ENCODE measurements at places on chromosomes 2 and 18. TPM values are rescaled to one million over a fixed set of nuclear protein-coding genes. Genes with fewer than 3 reads are reported as not detected.

GRCh38 chr2:147247749-147248148 lies 597.1 kb upstream of the ACVR2A start:
- no peaks in the 10 kb centered on the region for H3K27me3 ChIP-seq
- H3K36me3 ChIP-seq = no peaks in the 10 kb centered on the region
- no peak overlapping the region for H3K27ac ChIP-seq

The ASB18 gene
- total RNA-seq = not detected

The PLEK gene
- total RNA-seq = not detected

The STON1 gene
- 14.9 TPM for total RNA-seq

The NDC80 gene
- 38.9 TPM for total RNA-seq

- peak within 1 kb of the TSS; percentile 87 for H3K4me3 ChIP-seq
- H3K27me3 ChIP-seq = peaks cover 94% of the 10 kb centered on the region
- H3K27ac ChIP-seq = no peak within 1 kb of the TSS
- no peaks in the 10 kb centered on the region for H3K36me3 ChIP-seq
Observed at GRCh38 chr18:37565101-37565976, at the start of gene CELF4. Gene CELF4, minus strand, starts transcription at chr18:37565798.

DNA sequence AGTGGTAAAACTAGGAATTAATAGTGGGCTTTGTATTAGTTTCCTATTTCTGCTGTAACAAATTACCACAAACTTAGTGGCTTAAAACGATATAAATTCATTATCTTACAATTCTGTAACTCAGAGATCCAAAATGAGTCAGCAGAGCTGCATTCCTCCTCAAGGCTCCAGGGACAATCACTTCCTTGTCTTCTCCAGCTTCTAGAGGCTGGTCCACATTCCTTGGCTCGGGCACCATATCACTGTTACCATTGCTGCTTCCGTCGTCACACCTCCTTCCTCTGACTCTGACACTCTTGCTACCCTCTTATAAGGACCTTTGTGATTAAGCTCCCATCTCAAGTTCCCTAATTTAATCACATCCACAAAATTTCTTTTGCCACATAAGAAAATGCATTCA lies 567.8 kb upstream of the KLHL29 start:
- H3K27ac ChIP-seq = no peak overlapping the region
- no peaks in the 10 kb centered on the region for H3K27me3 ChIP-seq
- H3K36me3 ChIP-seq = no peaks in the 10 kb centered on the region
- no peak for DNase-seq
- H3K4me3 ChIP-seq = no peak overlapping the region
- no peaks in the 10 kb centered on the region for H3K4me1 ChIP-seq

The REG3G gene
- total RNA-seq = not detected

GRCh38 chr2:168851674-168852320 lies 38.4 kb downstream of the SPC25 start:
- DNase-seq = no peak
- no peak overlapping the region for H3K27ac ChIP-seq
- peaks cover 4% of the 10 kb centered on the region for H3K4me1 ChIP-seq
- no peaks in the 10 kb centered on the region for H3K27me3 ChIP-seq
- H3K4me3 ChIP-seq = no peak overlapping the region

The KCNS3 gene
- 62.4 TPM for total RNA-seq

DNA sequence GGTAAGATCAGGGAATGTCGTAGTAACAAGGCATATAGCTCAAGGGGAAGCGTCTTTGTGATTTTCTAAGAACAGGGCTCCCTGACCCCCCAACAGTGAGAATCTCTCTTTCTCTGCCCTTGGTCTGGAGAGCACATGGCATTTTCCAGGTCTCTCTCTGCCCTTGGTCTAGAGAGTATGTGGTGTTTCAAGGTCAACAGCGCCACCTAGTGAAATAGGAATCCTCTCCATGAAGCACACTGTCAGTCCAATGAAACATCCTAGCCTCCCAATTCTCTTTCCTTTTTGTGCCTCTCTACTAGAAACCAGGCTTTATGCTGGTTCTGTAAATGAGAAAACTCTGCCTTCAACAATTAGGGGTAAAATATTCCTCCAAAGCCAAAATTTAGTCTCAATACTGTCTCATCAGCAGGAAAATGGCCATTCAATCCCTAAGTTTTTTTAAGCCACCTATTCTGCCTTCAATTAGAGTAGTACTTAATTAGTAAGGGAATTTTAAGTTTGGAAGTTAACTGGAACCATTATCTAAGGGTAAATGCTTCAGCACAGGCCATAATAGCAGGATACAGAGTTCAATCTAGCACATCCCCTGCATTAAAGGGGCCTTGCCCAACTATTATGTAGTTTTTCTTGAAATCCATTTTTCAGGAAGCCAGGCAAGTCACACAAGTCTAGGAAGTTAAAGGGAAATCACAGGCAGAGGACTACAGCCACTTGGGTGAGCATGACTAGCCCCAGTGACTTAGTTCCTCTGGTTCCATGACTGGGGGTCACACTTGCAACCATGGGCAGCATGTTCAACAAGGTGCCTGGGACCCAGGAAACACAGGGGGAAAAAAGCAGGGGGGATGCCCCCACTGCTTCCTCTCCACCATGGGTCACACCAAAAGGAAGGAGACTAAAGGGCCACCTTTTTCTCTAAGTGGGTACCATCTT lies 12.4 kb downstream of the DYM start:
- DNase-seq = peak; percentile 94
- no peaks in the 10 kb centered on the region for H3K27me3 ChIP-seq
- H3K27ac ChIP-seq = no peak overlapping the region

- peaks cover 41% of the 10 kb centered on the region for H3K4me1 ChIP-seq
- H3K27me3 ChIP-seq = no peaks in the 10 kb centered on the region
- H3K27ac ChIP-seq = peak overlapping the region; percentile 94
- no peak for DNase-seq
Observed at GRCh38 chr2:128640166-128640844, 321.6 kb upstream of the HS6ST1 start.

The EMX1 gene
- 7.9 TPM for total RNA-seq

The TAF4B gene
- 27.3 TPM for total RNA-seq

DNA sequence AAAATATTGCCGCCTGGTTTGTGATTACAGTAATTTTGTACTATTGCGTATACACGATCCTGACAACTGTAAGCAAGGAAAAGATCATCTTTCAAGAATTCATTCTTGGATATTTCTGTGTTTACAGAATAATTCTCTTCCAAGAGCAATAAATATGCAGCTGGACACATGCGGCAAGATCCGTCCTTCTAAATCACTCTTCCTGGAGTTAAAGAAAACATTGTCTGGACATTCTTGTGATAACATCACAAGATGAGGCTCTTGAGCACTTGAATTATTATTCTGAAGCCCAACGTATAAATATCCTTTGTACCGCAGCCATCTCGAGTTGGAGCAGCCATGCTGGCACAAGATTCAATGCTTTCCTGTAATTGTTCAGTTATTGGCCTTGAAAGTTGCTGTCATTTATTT lies 9.9 kb downstream of the FHL2 start:
- no peaks in the 10 kb centered on the region for H3K4me1 ChIP-seq
- no peak overlapping the region for H3K4me3 ChIP-seq
- no peak overlapping the region for H3K27ac ChIP-seq
- H3K36me3 ChIP-seq = no peaks in the 10 kb centered on the region

Measured in GM23338 (cell line).